ENCODE measurements at places on chromosomes 7 and 10. TPM values are rescaled to one million over a fixed set of nuclear protein-coding genes. Genes with fewer than 3 reads are reported as not detected.
A peak's percentile ranks its signal among the peaks of the same experiment; 100 is the strongest.

- ATAC-seq, result no peak
These were observed 77.0 kb upstream of the INHBA start for GRCh38 chr7:41779918-41780317.

DNA sequence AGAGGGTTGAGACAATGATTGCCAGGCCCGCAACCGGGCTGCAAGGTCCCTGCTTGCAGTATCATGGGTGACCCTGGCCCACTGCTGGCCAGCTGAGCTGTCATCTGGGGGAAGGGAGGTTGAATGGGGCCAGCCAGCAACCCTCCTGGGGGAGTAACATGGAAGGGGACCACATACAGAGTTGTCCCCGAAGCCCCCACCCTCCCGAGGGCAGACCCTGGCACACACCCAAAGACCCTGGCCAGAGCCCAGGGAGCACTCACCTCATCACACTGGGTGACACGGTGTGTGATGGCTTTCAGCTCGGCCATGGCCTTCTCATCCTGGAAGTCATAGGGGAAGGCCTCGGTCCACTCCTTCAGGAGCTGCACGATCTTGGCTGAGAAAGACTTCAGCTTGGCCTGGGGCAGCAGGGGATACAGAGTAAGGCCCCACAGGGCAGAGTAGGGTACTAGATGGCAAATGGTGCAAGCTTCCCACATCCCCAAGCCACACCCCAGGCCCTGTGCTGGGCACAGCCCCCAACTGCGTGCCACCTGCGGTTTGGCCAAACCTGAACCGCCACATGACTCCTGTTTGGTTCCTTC lies 63.4 kb downstream of the CSGALNACT2 start:
- no peak for ATAC-seq

- ATAC-seq, result no peak
These were observed 68.4 kb upstream of the NRBF2 start for GRCh38 chr10:63064706-63065105.

DNA sequence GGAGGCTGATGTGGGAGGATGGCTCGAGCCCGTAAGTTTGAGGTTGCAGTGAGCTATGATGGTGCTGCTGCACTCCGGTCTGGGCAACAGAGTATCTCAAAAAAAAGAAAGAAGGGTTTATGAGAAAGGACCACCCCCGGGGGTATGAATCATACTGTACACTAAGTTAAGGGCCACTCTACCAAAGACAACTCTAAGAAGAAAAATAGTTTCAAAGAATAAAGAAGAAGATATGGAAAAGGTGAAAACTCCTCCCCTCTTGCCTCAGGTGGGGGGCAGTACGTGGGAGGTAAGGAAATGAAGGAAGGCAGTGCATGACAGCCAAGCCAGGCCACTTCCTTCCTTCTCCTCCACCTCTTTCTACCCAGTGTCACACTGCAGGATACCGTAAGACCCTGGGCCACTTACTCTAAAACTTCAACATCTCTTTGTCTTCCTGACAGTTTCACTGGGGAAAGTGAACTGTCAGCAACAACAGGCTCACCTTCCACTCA lies 61.3 kb downstream of the PIP4K2A start:
- ATAC-seq, result no peak

DNA sequence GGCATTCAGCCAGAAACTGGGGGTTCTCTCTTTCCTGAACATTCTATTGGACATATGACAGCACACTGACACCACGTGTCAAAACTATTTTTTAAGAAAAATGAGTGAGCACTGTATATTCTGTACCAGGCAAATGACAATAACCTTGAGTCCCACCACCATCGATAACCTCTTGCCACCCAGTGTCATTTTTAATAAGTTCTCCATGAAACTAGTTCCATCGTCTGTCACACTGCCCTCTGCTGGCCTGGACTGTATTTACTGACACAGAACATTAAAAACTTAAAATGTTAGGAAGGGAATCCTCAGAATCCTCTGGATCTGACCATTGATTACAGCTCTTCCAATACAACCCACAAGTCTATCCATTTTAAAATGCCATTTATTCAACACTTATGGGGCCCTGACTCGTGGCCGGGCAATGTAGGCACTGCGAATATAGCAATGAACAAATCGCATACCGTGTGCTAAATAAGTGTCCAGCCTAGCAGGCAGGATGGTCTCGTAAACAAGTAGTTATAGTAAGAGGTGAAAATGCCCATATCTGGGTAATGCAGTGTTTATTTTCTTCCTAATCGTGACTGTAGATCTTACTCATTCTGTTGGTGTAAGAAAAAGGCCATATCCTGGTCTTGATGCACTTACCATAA lies 35.9 kb upstream of the CACNB2 start:
- peak; percentile 25 for ATAC-seq

GRCh38 chr7:157580324-157580723 lies 243.5 kb downstream of the DNAJB6 start:
- no peak for ATAC-seq

DNA sequence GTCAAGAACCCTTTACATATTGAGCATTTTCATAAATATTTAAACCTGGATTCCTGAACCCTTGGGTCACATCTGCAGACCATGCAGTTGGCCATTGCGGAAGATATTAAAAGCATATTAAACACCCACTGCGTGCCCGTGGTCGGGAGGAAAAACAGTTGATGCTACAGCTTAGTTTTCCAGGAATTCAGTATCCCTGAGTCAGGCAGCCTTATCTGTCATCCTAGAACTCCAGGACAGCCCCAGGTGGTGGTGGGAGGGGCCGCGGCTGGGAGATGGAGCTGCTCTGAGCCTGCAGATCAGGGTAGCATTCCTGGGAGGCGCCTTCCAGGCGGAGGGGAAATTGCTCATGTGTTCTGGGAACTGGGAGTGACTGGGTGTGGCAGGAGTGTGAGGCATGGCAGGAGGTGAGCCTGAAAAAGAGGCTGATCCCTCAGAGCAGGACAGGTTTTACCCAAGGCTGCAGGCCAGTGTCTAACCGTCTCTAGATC lies 222.9 kb upstream of the SH2B2 start:
- peak; percentile 93 for ATAC-seq

DNA sequence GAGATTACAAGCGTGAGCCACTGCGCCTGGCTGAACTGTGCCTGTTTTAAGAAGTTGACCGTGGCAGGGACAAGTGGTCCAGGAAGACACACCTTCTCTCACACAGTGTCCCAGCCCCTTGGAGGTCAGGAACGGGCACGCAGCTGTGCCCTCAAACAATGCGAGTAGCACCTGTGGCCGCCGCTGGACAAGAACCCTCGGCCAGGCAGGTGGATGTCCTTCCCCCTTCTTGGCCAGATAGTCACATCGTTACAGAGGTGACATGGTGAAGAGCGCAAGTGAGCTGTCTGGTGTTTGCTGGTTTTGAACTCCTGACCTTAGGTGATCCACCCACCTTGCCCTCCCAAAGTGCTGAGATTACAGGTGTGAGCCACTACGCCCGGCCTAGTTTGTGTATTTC lies 8.8 kb downstream of the ZFAND2A start:
- no peak for ATAC-seq

GRCh38 chr7:130777426-130777825 lies 43.4 kb upstream of the KLF14 start:
- no peak for ATAC-seq

The MTERF1 gene
- 5.9 TPM for total RNA-seq

The GARIN1A gene
- total RNA-seq, result 0.84 TPM

The CLRN3 gene
- total RNA-seq, result not detected

The CPA2 gene
- not detected for total RNA-seq

The ITPRID1 gene
- total RNA-seq, result 0.28 TPM
